ENCODE measurements at places on chromosomes 3 and 15. TPM values are rescaled to one million over a fixed set of nuclear protein-coding genes. Genes with fewer than 3 reads are reported as not detected.

GRCh38 chr15:48120745-48121144 is at the start of gene SLC24A5:
TSS of gene SLC24A5 (plus strand) at chr15:48120990. CDS start at chr15:48121045, 55 bp downstream.
- no peak for DNase-seq

- no peak for DNase-seq
These were observed 106.3 kb upstream of the BFSP2 start for GRCh38 chr3:133293397-133294110.

DNA sequence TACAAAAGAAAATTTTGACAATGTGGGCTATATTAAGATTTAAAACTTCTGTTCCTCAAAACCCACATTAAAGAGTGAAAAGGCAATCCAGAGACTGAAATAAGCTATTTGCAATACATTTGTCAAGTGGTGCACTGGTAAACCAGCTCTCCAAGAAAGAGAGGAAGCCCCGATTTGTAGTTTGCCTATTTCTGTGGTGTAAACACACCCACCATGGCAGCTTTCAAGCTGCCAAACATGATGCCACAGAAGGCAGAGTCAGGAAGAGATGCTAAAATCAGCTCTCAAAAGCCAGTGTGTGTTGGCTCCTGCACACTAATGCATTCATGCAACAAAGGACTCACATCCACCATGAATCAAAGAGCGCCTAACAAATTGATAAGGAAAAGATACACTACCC is 17.5 kb downstream of the RFTN1 start:
- DNase-seq, result no peak

GRCh38 chr3:170528726-170529125 is 57.1 kb downstream of the SLC7A14 start:
- no peak for DNase-seq

DNA sequence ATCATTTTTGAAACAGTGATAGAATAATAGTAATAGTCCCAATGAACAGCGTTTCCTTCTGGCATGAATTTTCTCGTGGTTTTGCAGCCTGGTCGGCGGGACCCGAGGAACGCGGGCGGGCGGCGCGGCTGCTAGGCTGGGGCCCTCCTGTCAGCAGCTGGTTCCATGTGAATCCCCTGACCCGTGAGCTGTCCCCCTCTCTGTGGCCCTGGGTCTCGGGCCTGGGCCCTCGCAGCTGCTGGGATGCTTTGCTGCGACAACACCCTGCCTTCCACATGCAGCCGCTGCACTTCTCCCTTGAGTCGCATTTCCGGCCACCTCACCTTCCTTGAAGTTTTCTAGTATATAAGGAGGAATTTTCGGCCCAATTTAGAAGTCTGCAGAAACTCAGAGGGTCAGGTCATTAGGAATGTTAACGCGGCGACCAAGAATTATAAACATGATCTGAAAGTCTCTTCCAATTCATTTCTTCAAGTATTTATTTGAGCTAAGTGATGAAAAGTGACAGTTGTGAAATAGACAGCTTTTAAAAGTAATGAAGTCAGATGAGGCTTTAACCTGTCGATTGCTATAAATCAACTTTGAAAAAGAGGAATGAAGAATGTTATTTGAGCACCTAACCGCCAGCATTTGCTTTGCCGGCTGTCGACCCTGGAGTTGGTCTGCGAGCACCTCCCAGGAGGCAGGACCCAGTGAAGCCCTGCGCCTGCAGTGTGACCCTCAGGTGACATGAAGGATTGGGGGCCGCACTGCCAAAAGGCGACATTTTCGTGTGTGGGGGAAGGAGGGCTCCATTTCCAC is 27.7 kb downstream of the NR2F2 start:
- no peak for DNase-seq

CLN6 gene
- 44.1 TPM for total RNA-seq

MESP1 gene
- total RNA-seq, result 8.8 TPM

DNA sequence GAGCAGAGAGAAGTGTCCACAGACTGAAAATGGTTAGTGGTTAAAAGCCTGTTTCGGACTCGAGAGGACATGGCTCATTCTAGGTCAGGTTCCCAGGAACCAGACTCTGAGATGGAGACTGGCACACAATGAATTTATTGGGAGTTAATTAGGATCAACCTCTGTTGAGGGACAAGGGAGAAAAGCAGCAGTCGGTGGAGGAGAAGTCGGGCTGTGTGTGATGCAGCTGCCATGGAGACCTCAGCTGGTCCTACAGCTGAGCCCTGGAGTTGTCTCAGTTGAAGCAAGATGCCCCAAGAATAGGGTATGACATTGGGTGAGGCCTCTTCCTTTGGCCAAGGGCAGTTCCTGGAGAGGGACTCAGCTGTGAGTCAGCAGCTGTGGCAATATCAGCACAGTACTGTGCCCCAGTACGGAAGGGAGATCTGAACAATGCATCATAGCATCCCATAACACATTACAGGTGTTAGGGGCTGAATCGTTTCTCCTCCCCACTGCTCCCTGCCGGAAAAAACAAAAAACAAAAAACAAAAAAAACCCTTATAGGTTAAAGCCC is 105.4 kb downstream of the ABHD5 start:
- no peak for DNase-seq

CASR gene
- not detected for total RNA-seq

NAA80 gene
- 21.3 TPM for total RNA-seq

DNA sequence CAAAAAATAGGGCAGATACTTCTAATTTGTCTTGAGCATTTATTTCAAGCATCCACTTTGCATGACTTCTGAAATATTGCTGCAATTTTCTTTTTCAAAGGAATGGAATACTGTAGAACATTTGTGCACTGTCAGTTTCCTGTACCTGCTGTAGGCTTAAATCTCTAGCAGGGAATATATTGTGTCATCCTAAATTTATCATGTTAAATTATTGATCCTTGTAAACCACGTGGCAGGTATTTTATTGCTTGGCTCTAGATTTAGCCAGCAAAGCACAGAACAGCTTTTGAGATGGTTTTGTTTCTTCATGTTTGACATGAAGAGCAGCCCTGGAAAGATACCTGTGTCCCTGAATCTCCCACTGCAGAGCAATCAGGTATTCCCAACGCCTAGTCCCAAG is 470.1 kb downstream of the GABRG3 start:
- no peak for DNase-seq

DNA sequence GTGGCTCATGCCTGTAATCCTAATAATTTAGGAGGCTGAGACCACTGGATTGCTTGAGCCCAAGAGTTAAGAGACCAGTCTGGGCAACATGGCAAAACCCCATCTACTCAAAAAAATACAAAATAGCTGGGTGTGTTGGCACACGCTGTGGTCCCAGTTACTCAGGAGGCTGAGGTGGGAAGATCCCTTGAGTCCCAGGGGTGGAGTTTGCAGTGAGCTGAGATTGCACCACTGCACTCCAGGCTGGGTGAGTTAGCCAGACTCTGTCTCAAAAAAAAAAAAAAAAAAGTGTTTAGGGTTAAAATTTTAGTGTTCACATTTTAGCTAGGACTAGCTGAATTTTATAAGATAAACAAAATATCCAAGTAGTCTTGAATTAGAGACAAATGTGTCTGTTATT is 1340.1 kb upstream of the EPHA6 start:
- DNase-seq, result no peak

DNA sequence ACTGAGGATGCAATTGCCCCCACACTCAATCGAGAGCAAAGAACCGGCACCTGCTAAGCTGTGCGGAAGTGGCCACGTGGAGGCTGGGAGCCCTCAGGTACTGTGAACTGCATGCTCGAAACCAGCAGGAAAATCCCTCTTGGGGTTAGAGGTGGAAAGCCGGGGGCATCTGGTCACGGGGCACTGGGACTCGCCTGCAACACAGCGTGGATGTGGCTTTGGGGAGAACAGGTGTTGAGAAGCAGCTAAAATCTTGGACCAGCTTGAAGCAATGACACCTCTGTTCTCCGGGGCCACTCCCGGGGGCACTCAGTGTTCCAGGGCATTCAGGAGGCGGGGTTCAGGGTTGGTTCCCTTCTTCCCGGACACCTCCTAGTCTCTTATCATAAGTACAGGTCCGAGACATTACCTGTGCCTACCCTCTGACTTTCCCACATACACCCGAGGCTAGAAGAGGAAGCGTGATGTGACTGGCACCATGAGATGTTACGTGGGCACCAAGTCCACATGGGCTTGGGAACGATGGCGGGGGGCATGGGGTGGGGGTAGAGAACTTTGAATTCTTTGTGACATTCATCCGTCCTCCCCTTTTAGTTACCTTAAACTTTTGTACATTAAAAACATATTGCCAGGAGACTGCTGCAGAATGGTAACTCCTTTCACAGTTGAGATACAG is 172.0 kb downstream of the ADAMTS17 start:
- DNase-seq, result no peak

MME gene
- total RNA-seq, result 0.34 TPM

LIPH gene
- total RNA-seq, result 13.7 TPM

GRCh38 chr3:100873611-100874010 is 119.6 kb downstream of the ABI3BP start:
- no peak for DNase-seq

GOLGA6L7 gene
- not detected for total RNA-seq

- no peak for DNase-seq
These were observed 139.2 kb upstream of the WNT5A start for GRCh38 chr3:55626279-55626665.

GRCh38 chr3:43286841-43287499 is 630 bp downstream of the SNRK start:
- DNase-seq, result no peak

DNA sequence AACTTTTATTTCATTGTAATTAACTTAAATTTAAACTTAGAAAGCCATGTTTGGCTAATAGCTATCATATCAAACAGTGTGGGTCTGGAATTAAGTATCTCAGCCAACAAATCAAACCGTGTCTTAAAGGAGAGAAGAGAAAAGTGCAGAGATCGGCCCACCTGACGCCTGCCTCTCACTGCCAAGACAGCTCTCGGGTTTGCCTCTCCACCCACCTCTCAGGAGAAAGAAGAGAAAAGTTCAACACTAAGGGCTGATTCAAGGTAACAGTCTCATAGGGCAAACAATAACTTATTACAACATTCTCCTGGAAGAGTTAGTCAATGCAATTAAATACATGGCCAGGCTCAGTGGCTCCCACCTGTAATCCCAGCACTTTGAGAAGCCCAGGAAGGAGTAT is 64.8 kb upstream of the PRR20G start:
- DNase-seq, result no peak

PLA2G4D gene
- total RNA-seq, result 0.34 TPM

SPINT1 gene
- total RNA-seq, result 123 TPM

DNA sequence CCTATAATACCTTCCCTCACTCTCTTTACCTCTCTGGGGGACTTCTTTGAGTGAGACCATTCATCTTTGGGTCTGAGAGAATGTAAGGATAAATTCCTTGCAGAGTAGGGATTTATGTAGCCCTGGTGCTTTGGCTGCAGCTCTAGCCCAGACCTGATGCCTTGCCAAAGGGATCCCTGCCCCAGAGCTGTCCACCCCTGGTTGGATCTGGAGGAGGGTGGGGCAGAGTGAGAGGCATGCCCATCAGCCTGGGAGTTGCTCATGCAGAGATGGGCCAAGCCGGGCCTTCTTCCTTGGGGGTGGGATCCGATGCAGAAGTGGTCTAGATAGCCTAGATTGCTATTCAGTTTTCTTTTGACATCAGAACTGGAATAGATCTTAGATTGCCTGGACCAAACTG is 31.5 kb downstream of the RTP1 start:
- DNase-seq, result no peak
